ENCODE measurements at places on chromosomes 13 and 19.

- DNase-seq, result no peak
Observed at GRCh38 chr13:35593651-35594050, 117.2 kb upstream of the MAB21L1 start.

DNA sequence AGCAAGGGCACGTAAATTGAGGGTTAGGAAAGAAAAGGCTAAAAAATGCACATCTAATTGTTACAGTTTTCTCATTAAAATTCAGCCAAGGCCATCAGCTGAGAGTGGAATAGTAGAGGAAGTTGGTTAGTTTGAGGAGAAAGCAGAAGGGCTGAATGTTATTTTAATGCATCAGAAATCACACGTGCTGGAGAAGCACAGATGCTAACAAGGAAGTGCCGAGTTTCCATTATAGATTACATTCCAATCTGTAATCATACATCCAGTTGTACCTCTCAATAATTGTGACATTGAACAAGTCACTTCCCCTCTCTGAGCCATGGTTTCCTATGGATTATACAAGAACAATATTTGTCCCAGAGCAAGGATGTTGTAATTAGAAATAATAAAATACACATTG is 25.1 kb downstream of the FPR3 start:
- no peak for DNase-seq

- DNase-seq, result no peak
Observed at GRCh38 chr13:21059641-21060337, 1.6 kb downstream of the LATS2 start.

GRCh38 chr13:26420282-26420960 is 137.1 kb upstream of the WASF3 start:
- DNase-seq, result no peak

DNA sequence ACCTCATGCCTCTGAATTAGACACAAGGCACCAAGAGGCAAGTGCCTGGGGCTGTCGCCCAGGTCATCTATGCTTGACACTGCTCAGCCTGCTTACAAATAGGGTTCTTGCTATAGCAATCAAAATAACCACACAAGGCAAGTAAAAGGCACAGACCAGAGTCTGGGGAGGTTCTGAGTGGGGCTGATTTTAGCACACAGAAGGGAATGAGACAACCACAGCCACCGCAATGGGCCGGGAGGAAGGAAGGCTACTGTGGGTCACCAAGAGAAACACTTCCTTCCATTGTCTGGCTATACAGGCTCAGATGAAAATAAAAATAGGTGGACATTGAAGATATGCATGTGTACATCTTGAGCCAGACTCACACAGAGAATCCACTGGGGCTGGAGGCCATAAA is 159.1 kb downstream of the DLEU7 start:
- no peak for DNase-seq

- DNase-seq, result no peak
Observed at GRCh38 chr13:51156648-51157047, 45.6 kb upstream of the C13orf42 start.

- no peak for DNase-seq
Observed at GRCh38 chr19:52542984-52543664, 15.7 kb downstream of the ZNF808 start.

DNA sequence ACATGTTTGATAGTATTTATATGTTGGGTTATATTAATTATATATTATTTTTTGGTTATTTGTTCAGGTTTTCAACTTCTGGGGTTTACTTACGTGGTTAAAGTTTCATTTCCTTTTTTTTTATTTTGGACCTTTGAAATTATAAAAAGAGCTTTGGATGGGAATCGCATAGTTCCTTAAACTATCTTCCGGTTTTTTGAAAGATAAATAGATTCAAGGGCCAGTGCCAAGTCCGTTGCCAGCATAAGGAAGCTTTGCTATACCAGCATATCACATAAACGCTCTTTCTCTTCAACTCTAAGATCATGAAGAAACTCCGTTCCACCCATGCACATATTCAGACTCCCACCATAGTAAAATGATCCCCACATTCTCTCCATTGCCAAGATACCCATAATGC is 7.4 kb upstream of the OXGR1 start:
- no peak for DNase-seq

DNA sequence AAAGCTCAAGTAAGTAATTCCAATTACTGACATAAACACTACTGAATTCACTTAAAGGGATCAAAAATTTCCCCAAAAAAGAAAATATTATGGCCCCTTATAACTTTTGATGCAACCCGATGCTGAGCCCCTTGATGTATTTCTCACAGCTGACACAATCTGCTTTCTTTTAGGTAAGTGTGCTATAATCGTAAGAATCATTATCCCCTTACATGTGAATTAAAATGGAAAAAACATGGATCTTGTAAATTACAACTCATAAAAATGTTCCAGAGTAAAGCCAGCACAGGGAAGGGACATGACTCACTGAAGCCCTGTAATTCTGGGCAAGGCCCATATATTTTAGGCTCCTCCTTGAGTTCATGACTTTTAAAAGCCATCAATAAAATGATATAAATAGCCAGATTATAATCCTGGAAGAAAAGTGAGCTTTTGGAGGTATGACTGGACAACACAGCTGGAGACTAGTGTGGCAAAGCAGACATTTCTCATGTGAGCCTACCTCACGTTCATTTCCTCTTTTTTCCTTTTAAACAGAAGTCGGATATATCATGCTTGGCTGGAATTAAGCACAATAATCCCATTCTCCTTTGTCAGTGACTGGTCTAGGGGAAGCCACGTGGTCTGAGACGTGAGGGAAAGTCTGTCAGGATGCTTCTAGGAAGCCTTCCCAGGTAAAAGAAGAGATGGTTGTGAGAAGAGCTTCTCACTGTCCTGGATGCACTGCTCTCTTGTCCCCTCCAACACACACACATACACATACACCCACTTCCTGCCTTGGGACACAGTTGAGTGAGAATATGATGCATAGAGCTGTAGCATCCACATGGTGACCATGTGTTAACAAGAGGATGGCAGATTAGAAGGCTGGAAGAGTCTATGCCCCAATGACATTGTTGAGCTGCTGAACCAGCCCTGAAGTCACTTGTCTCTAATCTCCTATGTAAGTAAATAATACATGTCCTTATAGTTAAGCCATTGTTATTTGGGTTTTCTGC is 165.4 kb downstream of the RGCC start:
- DNase-seq, result no peak

- DNase-seq, result peak; percentile 28
Observed at GRCh38 chr13:51015973-51016372, 95.1 kb downstream of the C13orf42 start.

GRCh38 chr19:18317961-18318800 is 4.7 kb downstream of the LSM4 start:
- DNase-seq, result no peak

- DNase-seq, result no peak
Observed at GRCh38 chr19:2282062-2282861, at the start of gene PEAK3. Gene PEAK3 (minus strand): TSS chr19:2282175. CDS start chr19:2280931, 1,244 bp downstream.

- no peak for DNase-seq
Observed at GRCh38 chr13:27375686-27376326, 48.6 kb upstream of the GTF3A start.

DNA sequence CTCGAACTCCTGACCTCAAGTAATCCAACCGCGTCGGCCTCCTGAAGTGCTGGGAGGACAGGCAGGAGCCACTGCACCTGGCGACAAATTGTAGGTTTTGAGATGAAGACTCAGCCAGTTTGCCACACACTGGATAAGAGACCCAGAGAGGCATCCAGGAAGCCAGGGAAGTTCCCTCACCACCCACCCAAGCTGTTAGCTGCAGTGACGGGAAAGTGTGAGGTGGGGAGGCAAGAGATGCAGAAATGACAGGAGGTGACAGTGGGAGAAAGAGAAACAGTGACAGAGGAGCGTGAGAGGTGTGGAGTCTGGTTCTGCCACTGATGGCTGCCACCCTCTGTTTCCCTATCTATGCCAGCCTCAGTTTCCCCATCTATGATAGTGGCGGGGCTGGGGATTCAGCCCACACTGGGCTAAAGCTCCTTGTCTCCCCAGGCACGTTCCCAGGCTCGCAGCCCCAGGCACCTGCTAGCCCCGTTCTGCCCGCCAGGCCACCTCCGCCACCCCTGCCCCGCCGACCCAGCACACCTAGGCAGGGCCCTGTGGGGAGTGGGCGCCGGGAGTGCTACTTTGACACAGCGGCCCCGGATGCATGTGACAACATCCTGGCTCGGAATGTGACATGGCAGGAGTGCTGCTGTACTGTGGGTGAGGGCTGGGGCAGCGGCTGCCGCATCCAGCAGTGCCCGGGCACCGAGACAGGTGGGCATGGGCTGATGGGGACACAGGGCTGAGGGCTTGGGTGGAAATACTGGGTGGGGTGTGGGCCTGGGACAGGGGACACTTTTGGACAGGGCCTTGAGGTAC is 21.0 kb downstream of the LTBP4 start:
- no peak for DNase-seq

DNA sequence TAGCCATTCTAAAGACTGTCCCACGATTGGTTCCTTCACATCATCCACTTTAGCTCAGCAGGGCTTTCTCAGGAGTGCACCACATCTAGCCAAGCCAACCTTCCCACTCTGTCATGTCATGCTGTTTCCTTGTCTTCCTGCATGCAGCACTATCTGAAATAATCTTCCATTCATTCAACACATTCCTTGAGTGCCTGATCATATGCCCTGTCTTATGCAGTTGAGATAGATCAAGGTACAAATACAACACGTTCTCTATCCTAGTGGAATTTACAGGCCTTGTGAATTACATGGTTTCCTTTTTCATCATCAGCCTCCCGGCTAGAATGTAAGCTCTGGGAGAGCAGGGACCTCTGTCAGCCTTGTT is 6.8 kb upstream of the MRPS31 start:
- DNase-seq, result no peak

DNA sequence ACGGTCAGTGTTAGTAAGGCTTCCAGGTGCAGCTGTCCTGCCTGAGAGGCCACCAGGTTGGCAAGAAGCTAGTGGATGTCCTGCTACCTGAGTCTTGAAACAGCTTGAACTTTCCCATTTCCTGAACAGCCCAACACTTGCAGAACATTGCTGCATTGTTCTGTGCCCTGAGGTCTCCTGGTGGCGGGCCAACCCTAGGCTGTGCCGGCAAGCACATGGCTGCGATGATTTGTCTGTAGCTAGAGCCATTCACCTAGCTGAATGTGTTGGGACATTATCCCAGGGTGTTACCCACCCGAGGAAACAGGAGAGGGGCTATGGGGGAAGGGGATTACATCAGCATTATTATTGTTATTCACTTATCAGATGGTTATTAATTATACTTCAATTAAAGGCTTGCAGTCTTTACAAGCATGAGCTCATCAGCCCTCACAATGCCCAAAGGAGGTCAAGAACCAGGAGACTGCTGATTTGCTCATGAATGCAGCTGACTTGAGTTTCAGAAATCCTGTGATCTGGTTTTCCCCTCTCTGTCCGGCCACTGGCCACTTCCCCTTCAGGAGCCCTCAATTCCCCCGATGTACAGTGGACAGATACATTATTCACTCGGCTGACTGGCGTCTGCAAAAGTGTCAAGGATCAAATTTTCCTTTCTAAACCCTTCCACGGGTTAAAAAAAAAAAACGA is 187.6 kb upstream of the TSC22D1 start:
- DNase-seq, result no peak

GRCh38 chr19:1066748-1067340 is at the start of gene ARHGAP45:
Gene ARHGAP45 (plus strand): TSS chr19:1067167. CDS start chr19:1067406, 239 bp downstream.
- no peak for DNase-seq

DNA sequence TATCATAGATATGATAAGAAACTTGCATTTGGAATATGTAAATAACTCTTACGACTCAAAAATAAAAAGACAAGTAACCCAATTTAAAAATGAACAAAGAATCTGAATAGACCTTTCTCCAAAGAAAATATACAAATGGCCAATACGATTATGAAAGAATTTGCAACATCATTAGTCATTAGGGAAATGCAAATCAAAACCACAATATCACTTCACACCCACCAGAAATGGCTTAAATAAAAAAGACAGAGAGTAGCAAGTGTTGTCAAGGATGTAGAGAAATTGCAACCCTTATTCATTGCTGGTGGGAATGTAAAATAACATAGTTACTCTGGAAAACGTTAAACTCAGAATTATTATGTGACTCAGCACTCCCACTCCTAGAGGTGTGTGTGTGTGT is 226.6 kb upstream of the MAB21L1 start:
- DNase-seq, result no peak

GRCh38 chr13:71813187-71813586 is 53.8 kb downstream of the DACH1 start:
- no peak for DNase-seq

DNA sequence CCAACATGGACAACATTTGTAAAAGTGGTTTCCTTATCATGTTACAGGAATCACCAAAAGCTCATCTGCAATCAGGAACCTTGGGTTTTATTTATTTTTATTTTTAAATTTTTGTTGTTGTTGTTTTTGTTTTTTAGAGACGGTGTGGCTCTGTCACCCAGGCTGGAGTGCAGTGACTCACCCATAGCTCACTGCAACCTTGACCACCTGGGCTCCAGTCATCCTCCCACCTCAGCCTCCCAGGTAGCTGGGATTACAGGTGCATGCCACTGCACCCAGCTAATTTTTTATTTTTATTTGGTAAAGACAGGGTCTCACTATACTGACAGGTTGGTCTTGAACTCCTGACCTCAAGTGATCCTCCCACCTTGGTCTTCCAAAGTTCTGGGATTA is 13.6 kb upstream of the SERP2 start:
- DNase-seq, result no peak

DNA sequence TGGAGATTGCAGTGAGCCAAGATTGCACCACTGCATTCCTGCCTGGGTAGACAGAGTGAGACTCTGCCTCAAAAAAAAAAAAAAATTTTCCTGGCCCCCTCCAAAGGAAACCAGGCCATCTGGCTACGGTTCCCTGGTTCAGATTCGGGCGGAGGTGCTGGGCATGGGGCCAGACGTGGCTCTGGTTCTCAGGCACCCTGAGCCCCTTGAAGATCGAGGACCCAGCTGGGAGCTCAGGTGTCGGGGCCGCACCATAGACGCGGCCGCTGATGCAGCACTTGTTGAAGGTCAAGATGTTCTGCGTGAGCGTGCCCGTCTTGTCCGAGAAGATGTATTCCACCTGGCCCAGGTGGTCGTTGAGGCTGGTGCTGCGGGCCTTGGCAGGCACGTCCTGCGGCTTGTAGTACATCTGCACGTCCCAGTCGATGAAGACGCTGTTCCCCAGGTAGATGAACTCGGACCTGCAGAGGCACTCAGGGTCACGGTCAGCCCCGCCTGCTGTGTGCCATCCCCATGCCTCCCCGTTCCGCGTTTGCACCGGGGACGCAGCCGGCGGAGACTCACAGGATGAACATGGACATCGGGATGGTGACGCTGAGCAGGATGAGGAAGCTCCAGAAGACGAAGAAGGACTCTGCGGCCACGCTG is 12.3 kb downstream of the ATP8B3 start:
- DNase-seq, result no peak

DNA sequence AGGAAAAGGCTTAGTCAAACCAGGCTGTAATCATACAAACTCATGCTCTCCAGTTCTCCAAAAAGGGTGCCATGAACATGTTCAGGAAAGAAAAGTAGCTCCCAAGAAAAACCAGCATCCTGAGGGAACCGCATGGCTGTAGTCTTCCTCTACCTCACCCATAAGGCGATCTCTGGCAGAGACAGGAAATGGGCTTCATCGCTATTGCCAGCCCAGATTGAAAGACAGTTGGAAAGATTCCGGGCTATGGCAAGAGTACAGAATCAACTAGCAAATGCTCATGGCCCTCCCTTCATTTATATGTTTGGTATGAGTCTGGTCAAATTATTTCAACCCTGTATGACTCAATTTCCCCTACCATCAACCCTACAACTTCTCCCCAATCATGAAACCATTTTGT is 140.1 kb downstream of the LHFPL6 start:
- no peak for DNase-seq
